Left colon (tissue), 2 donors: ENCODE measurements at places on chromosomes 5 and 9. TPM values are rescaled to one million over a fixed set of nuclear protein-coding genes. Genes with fewer than 3 reads are reported as not detected.

- no peak for DNase-seq
Observed at GRCh38 chr9:16602494-16602893, 268.0 kb downstream of the BNC2 start.

DNA sequence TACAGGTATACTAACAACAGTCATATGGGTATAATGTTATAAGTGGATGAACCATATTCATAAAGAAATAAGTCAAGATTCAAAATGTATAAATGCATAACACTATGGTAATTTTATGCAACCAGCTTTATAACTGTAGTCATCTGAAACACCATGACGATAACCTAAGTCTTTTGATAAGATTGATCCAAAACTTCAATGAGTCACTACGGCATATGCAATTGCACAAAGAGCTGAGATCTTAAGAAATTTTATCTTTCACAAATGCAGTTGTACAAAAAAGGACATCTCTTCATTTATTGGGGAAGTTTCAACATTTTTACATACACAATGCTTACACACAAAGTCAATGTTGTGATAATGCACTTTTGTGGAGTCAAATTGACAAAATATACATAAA is 20.3 kb downstream of the FAM81B start:
- no peak for DNase-seq

- DNase-seq, result no peak
Observed at GRCh38 chr5:123665822-123666371, 153.9 kb downstream of the CSNK1G3 start.

DNA sequence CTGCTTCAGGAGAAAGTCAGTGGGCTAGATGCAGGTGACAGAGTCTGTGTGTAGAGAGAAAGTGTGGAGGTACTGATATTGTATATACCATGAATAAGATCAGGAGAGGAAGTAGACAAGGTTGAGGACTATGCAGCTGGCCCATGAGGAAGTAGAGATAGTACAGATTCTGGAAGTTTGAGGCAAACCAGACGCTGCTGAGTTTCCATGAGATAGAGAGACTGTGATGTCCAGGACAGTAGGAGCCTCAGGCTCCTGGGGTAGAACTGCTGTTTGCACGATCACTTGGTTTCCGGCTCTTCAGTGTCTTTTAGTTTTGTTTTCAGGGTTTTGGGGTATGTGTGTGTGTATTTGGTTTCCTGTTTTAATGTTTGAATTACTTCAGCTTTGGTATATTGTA is 13.6 kb downstream of the OTULINL start:
- no peak for DNase-seq

Gene RMRP
- 19,198 TPM for total RNA-seq
